ENCODE measurements at places on chromosomes 2 and 18.

- no peak for DNase-seq
These were observed 36.1 kb downstream of the SLC40A1 start for GRCh38 chr2:189544318-189545042.

- peak; percentile 11 for DNase-seq
These were observed 12.5 kb downstream of the SETBP1 start for GRCh38 chr18:44693030-44693784.

DNA sequence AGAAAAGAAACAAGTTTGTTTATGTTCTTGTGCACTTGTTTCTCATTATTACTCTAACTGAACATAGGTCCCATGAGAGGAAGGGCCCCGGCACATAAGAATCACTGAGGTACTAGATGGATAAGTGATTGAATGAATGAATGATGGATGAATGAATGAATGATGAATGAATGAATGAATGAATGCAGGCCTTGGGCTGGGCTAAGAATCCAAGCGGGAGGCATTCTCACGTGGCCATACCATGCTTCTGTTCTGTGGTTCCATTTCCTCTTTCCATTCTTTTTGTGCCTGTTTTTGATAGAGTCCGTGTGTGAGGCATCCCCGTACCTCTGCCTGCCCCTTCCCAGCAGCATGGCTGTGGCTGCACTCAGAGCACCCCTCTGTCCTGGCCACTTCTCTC, 94.8 kb downstream of the SH3BP4 start:
- DNase-seq = no peak

DNA sequence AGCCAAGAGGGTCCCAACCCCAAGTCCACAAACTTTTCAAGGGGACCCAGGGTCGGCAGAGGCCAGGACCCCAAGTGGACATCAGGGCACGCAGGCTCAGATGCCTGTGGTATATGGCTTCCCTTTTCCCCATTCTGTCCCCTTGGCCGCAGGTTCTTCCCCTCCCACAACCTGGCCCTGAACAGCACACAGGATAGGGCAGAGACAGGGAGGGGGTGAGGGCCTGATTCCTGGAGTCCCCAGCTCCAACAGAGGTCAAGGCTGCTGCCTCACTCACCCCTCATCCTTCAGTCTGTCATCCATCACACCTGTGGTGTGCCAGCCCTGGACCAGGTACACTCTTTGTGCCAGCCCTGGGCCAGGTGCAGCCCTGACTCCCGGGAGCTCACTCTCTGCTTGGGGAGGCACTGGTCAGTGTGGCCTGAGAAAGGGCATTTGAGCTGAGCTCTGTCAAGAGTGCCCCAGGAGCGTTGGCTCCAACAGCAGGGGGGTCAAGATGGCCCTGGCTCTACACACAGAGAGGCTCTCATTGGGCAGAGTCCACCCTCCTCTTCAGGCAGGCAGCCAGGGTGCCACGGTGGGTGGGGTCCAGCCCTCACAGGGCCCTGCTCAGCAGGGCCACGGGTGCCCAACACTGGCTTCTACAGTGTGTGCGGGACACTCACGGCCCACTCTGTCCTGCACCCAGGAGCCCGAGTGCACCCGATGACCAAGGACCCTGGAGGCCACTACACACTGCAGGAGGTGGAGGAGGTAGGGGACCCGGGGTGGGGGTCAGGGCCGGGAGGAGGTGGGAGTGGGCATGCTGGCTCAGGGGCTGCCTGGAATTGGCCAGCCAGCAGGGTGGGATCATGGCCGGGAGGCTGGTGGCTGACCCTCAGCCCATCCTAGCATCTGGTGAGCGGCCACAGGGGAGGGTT, 1.6 kb downstream of the AGXT start:
- no peak for DNase-seq

- no peak for DNase-seq
These were observed 761.9 kb downstream of the SATB2 start for GRCh38 chr2:198695879-198696278.

- peak; percentile 56 for DNase-seq
These were observed 575 bp downstream of the TMEM150A start for GRCh38 chr2:85601771-85602475.

- DNase-seq = no peak
These were observed 73.7 kb upstream of the MYCN start for GRCh38 chr2:15866563-15867193.

DNA sequence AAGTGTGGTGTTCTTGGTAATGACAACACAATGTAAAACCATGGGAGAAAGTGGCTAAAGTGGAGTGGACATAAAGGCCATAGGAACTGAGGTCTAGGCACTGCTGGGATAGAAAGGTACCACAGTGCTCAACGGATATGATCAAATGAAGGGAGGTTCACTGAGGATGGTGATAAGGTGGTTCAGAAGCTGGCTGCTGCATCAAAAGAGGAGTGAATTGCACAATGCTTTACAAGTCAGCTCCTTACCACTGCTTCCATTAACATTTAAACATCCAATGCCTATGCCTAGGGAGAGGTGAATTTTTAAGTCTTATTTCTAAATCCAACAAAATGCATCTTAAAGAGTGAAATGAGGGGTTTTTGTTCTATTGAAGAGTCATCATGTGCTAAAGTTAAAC, 100.1 kb upstream of the ITGB6 start:
- DNase-seq = no peak
